ENCODE measurements at places on chromosomes 7 and 10.

DNA sequence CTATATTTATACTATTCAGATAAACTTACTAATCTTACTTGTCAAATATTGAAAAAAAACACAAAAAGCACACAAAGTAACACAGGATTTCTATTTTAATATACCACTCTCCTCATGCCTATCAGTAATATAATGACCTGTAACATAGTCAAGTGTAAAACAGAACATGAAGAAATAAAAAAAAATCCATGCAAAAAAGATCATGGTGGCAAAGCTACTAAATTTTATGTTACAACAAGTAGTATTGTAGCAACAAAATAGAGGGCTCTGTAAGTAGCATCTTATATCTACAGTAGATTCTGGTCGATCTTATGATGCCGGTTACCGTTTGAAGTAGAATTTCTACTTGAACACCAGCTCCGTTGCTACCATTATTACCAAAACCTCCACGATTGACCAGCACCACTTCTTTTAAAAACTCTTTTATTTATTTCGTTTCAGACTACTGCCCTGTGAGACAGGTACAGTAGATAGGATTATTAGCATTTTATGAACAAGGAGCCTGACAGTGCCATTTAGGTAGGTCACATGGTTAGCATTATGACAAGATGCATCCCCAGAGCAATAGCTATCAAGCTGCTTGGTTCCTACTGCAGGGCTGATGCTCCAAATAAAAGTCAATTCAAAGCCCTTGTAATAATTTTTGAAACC, 2.1 kb downstream of the CPED1 start:
- DNase-seq = no peak

DNA sequence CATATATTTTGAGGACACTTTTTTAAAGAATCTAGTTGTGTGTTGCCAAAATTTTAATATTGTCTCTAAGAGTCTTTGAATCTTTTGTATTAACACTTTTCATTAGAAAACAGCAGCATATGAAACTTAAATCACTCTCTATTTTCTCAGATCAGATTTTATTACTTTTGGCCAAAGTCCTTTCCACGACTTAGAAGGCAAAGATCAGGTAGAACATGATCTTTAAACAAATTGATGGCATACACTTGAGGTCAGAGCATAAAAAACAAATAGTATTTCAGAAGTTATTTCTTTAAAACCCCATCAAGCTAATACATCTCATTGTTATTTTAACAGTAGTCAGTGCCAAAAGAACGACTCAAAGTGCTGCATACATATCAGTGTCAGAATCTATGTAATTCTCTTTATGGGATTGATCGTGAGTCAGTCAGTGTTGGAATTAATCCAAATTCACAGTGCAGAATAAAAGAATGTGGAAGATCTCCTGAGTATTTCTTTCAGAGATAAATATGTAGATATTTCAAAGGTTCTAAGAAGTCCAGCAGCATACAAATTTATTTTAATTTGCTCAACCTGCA, 9.6 kb upstream of the AGMO start:
- peak; percentile 86 for DNase-seq

GRCh38 chr7:103003004-103003403, 71.6 kb downstream of the FBXL13 start:
- no peak for DNase-seq

- DNase-seq = no peak
Measured at GRCh38 chr10:79116801-79117723, 48.3 kb downstream of the ZMIZ1 start.

DNA sequence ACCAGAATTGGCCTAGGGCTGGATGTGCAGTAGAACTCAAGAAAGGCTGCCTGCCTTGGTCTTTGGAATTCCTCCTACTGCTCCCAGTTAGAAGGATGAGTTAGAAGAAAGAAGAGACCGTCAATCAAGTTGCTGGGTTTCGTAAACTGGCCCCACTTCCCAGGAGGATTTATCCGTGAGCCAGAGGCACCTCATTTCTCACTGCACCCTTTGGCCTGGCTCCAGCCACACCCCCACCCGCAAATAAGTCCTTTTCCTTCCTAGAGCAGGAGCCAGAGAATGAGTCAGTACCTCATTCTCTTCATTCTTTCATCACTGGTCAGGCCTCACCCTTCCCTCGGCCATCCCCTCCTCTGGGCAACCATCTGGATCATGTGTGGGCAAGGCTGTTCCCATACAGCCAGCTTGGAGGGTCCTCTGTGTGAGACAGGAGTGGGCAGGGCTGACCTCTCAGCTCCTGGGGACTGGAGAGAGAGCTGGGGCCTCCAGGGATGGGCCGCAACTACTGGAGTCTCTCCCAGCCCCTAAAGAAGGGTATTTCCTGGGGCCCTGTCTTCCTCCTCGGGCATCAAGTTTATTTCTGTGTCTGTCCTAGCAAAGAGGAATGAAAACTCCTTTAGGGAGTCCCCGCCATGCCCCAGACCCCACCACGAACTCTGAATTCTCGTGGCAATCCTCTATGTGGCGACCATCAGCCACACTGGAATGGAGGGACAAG, 87.2 kb upstream of the DUSP5 start:
- DNase-seq = peak; percentile 98

- DNase-seq = no peak
Measured at GRCh38 chr7:121755286-121755685, 117.7 kb upstream of the PTPRZ1 start.

DNA sequence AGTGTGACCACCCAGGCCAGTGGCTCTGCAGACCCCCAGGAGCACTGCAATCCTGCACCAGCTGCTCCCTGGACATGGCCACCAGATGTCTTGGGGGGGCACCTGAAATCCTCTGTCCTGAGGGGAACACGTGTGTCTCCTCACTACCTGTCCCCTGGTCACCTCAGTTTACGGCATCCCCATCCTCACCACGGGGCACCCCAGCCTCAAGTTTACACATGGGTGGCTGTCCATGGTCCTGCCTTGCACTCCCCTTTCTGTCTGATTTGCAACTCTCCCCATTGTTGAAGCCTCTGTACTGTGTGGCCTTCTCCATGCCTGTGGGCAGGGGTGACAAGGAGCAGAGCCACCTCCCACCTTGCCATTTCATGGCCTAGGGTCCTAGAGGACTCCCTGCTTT, 67.2 kb downstream of the RAMP3 start:
- DNase-seq = peak; percentile 2

DNA sequence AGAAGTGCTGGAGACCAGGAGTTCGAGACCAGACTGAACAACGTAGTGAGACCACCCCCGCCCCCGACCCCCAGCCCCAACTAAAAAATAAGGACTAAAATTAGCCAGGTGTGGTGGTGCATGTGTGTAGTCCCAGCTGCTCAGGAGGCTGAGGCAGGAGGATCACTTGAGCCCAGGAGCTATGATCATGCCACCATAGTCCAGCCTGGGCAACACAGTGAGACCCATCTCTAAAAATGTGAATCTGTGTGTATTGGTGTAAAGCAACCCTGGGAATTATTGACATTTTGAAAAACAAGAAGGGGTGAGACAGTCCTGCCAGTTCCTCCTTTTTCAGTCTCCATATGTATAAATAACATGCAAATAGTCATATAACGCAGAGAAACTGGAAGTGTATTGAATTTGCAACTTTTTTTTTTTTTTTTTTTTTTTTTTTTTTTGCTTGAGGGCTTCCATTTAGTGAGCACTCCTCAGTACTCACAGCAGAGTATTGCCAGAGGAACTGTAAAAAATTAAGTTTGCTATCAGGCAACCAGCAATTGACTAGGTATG, 3.4 kb upstream of the ITGB1 start:
- DNase-seq = no peak

- no peak for DNase-seq
Measured at GRCh38 chr7:51121931-51122425, 194.6 kb downstream of the COBL start.

DNA sequence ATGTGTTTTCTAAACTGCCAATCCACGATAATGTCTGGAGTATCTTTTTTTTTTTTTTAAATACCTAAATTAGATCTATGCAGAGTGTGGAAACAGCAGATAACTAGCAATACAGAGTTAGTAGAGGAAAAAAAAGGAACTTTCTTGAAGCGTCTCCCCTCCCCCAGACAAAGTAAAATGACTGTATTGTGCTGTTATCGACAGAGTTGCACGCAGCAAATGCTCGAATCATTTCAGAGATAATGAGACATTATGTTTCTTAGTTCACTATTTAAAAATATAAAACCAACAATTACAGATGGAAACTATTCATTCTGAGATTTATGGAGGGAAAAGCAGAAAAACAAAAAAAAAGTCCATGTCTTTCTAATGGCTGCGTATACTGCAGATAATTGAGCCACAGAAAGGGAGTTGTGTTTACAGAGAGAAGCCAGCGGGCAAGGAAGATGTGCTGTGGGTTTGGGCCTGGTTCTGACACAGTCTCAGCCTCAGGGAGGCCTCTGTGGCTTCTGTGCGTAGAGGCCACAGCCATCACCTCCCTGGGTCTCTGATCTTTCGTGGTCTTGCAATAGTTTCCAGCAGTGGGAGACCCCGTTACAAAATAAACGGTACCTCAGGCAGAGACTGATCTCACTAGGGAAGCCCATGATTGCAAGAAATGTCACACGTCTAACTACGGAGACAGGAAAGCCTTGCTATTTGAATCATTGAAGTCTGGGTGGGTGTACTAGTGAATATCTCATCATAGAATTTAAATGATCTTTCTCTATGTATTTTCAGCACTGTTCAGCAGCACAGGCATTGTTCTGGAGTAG, 19.1 kb upstream of the KLF6 start:
- peak; percentile 36 for DNase-seq

DNA sequence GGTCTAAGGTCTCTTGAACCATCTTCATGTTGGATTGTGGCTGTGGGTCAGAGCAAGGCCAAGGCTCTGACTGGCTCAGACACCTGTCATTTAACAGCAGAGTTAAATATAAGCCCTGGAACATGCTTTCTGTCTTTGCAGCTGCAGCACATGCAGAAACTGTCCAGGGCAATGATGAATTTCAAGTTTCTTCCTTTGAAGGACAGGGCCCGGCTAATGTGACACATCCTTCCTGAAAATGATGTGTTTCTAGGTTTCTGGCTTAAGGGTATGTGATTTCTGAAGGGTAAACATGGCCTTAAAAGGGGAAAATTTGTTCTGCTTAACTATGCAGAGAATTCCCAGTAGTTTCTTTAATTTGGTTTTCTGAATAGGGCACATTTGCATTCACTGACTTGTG, 34.0 kb upstream of the SLC35B4 start:
- peak; percentile 23 for DNase-seq

DNA sequence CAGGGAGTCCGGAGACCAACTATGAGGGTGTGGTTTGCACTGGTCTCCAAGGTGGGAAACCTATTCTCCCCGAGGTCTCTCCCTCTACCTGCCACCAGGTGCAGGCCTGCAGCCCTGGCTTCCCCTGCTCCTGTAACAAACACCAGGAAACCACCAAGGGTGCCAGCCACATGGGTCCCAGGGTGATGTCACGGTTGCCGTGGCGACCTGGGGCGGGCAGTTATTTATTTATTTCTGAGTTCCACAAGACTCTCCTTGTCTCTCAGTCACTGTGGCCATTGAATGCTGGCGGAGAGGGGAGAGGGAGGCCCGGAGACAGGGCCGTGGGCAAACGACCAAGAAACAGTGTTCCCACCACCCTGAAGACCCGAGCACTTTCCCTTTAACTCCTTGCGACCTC, 27.0 kb downstream of the MMD2 start:
- DNase-seq = peak; percentile 2

GRCh38 chr7:155324012-155324917, 26.6 kb downstream of the INSIG1 start:
- DNase-seq = no peak

- DNase-seq = peak; percentile 84
Measured at GRCh38 chr7:16697507-16698199, 51.7 kb downstream of the BZW2 start.

- DNase-seq = no peak
Measured at GRCh38 chr7:101667920-101668319, 38.8 kb upstream of the MYL10 start.

DNA sequence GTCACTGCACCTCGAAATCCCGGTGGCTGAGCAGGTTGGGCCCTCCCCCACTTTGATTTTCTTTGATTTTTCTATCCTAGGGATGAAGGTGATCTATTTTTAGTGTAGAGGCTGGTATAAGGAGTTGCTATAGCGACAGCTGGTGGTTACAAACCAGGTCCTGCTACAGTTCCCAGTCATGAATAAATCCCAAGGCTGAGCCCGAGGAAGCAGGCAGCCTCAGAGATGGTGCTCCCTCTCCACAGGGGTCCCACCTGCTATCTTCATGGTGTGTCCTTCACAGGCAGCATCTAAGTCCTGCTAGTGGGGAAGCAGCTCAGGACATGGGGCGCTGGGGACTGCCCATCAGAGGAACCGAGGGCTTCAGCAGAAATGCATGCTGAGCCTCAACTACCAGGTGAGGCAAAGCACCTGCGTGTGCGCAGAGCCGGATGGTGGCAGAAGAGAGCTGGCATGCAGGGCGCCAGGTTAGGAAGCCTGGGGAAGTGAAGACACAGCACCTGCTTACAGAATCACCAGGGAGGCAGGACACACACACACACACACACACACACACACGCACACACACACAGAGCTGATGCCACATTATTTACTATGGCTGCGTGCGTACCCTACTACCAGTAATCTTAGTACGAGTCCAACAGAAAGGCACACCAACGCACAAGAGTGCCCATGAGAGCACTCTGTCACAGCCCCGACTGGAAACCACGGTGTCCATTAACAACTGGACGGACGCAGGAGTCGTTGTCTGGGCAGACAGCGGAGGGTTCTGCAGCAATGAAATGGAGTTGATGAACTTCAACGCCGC, 150.9 kb downstream of the PRKAG2 start:
- peak; percentile 37 for DNase-seq

- DNase-seq = no peak
Measured at GRCh38 chr10:7264313-7264756, 146.5 kb downstream of the SFMBT2 start.

DNA sequence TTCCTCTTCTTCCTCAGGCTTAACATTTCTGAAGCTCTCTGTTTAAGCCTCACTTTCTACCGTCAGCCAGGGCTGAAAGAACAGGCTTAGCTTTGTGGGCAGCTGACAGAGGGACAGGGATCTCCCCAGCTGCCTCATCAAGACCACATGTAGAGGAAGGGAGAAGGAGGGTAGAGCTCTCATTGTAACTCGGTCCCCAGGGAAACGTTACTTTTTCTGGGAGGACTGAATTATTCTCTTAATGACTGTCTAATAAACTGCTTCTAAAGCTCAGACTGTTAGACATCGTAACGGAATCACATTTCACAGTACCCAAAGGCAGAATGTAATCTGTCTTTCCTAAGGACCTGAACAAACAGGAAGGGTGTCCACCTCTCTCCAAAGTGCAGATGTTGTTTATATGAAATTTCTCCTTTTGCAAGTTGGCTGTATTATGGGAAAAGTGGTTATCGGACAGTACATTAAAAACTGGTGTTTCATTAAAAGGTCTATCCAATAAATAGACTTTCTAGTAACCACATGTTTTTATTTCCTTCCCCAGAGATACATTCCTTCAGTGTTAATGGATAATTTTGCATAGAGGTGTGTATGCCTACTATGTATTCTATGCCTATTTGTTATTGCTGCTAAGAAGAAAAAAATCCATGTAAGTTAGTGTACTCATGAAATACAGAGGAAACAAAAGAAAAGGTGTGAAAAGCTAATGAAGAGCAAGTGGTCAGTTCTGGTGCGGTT, 144.2 kb downstream of the CTTNBP2 start:
- no peak for DNase-seq

All from fibroblast of skin of back (primary cell).